ENCODE measurements at places on chromosomes 12 and 14.

GRCh38 chr14:69268223-69268622, 8.3 kb downstream of the GALNT16 start:
- DNase-seq = no peak

DNA sequence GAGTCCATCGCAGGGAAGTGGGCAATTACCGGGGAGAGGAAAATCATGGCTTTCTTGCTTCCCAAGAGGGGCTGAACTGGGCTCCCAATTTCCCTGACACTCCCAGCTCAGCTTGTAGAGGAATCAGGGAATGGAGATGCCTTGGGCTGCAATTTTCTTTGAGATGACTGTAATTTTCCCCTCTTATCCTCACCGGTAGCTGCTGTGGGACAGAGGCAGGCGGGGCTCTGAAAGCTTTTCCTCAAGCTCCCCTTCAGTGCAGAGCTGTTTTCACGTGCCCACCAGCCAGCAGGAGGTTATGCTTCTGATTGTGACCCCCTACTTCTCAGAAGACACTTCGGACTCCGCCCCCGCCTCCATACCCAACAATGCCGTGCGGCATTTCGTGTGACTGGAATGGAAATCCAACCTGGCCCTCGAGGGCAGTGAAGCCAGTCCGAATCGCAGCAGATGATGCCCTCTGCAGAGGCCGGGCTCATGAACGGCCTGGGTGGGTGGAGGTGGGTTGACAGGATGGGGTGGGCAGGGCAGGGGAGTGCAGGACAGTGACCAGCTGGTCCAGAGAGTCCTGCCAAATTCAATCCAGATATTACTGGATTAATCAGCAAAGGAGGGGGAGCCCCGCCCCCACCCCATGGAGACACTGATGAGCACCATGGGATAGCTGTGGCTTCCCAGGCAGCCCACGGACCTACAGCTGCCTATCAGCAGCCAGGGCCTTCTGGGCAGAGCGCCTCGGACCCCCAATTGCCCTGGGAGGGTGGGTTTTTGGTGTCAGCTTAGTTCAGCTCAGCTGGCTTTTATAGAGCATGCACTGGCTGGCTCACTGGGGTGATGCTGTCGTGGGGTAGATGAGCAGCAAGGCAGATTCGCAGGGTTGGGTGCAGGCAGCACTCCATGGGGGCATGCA, 37.6 kb downstream of the RTL1 start:
- no peak for DNase-seq

DNA sequence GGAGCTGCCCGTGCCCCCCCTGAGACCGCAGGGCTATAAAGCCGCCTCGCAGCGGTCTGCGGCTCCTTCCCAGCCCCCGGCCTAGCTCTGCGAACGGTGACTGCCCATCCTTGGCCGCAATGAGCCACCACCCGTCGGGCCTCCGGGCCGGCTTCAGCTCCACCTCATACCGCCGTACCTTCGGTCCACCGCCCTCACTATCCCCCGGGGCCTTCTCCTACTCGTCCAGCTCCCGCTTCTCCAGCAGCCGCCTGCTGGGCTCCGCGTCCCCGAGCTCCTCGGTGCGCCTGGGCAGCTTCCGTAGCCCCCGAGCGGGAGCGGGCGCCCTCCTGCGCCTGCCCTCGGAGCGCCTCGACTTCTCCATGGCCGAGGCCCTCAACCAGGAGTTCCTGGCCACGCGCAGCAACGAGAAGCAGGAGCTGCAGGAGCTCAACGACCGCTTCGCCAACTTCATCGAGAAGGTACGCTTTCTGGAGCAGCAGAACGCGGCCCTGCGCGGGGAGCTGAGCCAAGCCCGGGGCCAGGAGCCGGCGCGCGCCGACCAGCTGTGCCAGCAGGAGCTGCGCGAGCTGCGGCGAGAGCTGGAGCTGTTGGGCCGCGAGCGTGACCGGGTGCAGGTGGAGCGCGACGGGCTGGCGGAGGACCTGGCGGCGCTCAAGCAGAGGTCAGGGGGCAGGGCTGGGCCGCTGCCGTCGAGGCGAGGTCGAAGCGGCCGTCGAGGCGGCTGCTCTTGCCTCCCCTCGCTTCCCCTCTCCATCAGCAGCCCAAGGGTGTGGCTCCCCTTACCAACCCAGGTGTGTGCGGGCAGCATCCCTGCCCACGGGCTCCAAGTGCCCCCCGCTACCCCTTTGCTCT, at the start of gene PRPH:
Gene PRPH, plus strand, starts transcription at position 66 of the 855 bp plus-strand sequence. Its CDS starts 54 bp downstream, at position 120.
- no peak for DNase-seq

GRCh38 chr14:96060186-96060933, 21.2 kb downstream of the C14orf132 start:
- no peak for DNase-seq

DNA sequence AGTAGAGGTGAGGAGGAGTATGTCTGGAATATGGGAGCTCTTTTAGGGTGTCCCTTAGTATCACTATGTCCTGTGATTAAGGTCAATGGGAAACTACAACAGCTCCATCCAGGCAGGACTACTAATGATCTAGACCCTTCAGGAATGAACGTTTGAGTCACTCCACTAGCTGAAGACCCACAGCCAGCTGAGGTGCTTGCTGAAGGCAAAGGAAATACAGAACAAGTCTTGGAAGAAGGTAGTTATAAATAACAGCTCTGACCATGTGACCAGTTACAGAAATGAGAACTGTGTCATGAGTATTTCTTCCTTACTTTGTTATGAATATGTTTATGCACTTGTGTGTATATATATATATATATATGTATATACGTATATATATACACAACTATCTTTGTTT, 40.5 kb upstream of the USP44 start:
- no peak for DNase-seq

DNA sequence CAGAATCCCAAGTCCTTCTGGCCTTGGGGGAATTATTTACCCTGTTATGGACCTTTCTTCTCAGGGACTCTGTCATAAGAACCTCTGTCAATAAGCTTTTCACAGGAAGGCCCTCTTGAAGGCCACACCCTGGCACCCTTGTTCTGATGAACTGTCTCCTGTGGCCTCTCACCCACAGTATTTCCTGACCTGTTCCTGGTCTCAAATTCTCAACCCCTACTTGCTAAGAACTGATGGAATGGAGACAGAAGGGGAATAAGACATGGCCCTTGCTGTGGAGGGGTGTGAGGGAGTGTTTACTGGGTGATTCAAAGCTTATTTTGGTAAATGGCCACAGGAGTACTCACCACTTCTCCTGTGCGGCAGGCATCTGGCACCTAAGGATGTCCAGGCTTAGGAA, 1082.9 kb downstream of the BCL11B start:
- no peak for DNase-seq

- no peak for DNase-seq
Measured at GRCh38 chr14:70332015-70332414, 27.5 kb downstream of the COX16 start.

DNA sequence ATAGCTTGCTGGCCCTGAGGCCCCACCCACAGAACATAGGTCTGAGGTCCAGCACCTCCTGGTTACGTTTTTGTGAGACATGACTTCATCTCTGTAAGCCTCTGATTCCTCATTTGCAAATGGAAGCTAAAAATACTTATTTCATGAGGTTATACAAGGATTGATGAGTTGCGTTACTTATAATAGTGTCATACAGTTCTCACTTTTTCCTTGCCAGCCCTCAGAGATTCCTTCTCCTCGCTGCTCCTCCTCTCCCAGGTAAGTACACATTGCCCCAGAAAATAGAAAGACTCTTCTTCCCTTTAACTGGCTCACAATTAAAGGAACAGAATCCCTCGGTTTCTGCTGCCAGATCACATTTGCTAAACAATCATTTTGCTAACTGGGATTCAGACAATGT, 739.2 kb downstream of the VRK1 start:
- no peak for DNase-seq

DNA sequence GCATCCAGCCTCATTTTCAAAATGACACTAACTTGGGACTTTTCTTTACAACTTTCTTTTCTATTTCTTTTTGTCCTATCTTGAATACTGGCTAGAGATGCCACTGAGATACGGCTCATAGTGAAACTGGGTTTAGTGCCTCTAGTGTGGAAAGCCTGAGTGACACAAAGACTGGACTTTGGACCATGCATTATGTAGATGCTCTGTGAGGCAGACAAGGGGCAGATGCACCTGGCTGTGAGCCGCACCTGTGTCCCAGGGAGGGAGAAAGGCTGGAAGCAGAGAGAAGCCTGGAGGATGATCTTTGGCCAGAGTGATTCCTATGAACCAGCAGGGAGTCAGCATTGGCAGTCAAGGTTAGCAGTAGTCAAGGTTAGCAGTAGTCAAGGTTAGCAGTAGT, 852.3 kb upstream of the TMEM132C start:
- DNase-seq = no peak

DNA sequence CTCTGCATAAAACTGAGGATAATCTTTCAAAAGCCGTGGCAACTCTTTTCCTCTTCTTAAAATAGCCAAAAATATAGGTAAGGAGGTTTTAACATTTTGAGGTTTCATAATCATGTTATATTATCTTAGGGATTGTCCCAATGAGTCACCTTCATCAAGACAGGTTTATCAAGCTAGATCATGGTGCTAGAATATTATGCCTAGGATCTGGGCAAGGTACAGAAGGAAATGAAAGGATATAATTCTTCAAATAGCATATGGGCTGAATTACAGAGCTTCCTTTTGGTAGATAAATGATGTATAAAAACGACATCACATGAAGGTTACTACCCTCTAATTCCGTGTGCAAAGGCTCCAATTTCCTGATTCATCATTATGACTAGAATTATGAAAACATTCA, 28.6 kb upstream of the TBC1D15 start:
- DNase-seq = no peak

GRCh38 chr12:2999265-2999841, 40.2 kb downstream of the TEAD4 start:
- no peak for DNase-seq

DNA sequence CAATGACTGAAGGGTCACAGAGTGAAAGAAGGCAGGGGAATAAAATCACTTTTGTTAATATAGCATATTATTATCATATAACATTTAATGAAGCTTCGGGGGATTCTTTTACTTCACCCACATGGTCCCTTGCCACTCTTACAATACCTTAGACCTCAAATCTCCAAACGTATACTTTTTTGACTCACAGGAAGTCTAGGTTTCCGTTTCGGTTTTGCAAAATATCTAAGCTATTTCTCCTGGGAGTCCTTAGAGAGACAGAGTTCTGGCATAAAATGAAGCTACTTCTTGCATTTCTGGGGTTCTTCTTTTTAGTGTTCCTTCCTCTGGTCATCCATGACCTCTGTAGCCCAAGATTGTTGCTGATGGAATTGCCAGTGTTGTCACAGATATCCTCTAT, 590.5 kb upstream of the ATP2B1 start:
- DNase-seq = no peak

GRCh38 chr14:98579140-98579539, 692.9 kb downstream of the BCL11B start:
- DNase-seq = no peak

DNA sequence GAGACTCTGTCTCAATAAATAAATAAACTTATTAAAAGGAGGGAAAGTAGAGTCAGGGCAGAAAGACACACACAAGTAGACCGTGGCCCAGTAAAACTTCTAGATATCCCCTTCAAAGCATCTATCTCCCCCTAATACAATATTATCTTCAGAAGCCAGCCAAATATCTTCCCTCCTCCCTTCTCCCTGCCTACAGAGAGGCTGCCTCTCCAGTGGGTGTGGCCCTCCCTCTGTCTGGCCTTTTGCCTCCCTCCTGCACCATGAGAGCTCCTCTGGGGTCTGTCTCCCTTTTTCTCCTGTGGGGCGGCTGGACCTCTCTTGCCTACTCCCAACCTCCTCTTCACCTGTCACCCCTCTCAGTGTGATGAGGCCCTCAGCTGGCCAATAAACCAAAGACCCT, 139.2 kb downstream of the EGLN3 start:
- no peak for DNase-seq

GRCh38 chr14:28381656-28382055, 384.9 kb upstream of the FOXG1 start:
- DNase-seq = no peak

DNA sequence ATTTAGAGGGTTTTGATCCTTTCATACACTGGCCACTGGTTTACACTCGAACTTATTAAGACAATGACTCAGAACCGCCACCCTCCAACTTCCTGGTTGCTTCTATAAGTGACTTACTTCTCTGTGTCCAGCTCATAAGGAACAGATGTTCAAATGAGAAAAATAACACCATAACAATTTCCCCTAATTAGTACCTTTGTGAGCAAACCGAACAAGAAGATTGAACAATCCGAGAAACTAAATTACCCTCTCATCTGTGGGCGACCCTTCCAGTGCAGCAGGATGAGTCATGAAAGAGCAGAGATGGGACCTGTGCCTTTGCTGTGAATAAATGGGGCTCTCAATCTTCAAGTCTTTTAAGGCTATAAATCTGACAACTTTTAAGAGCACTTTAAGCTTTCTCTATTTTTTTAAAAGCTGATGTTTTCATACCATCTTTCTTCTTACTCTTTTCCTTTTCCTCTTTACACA, 146.8 kb upstream of the RASSF8 start:
- no peak for DNase-seq

- no peak for DNase-seq
Measured at GRCh38 chr12:96810057-96810456, 97.0 kb upstream of the NEDD1 start.
